Activated gamma-delta T cell (primary cell): ENCODE measurements at places on chromosomes 5 and 9.

GRCh38 chr5:959581-960531 is 48.7 kb upstream of the NKD2 start:
- DNase-seq = no peak

- DNase-seq = no peak
These were observed 181.8 kb downstream of the ASTN2 start for GRCh38 chr9:117233016-117233415.

GRCh38 chr9:136196404-136197083 is 8.4 kb downstream of the LHX3 start:
- no peak for DNase-seq

DNA sequence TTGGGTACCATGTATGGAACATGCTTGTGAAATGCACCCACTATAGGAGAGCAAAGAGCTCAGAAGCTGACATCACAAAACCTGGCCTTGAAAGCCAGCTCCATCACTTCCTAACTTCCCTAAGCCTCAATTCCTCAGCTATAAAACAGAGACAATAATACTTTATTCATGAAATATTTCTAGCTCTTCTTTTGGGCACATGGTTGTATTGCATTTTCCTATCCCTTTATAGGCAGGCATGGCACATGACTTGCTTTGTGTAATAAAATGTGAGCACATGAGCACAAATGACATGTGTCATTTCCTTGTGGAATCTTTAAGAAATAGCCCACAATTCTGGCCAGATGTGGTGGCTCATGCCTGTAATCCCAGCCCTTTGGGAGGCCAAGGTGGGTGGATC is 18.5 kb downstream of the ZNF366 start:
- no peak for DNase-seq

DNA sequence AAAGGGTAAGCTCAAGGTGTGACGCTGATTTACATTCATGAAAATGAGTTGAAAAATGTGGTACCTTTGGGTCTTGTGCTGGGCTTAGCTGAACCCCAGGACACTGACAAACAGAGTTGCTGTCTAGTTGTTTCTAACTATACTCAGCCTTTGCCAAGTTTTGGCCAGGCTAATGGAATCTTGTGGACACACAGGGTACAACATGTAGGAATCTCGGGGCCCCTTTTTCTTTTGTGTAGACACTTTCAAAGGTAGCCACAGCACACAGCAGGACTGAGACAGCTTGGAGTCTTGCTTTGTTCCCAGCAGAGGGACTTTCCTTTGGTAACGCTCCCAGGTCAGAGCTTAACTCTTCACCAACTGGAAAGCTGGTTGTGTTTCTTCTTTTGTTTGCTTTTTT is 7.8 kb downstream of the LIX1 start:
- DNase-seq = no peak

- no peak for DNase-seq
These were observed 108.5 kb downstream of the ZNF354C start for GRCh38 chr5:179168664-179169063.

GRCh38 chr5:466661-467310 is 23.8 kb downstream of the EXOC3 start:
- DNase-seq = no peak

DNA sequence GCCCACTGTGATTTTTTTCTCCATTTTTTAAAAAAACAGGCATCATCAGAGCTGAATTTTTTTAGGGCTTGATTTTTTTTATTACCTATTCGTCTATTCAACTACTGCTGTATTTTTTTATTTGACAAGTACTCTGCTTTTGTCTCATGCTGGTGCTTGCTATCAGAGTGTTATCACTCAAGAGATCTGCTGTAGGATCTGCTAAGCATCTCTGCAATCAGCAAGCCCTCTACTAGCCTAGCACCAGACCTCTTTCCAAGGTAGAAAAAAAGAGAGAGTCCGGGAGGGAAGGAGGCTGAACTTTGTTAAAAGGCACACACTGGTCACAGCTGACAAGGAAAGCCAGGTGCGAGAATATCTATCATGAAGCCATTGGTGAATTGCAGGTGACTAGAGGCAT is 413.8 kb upstream of the CCNH start:
- no peak for DNase-seq

GRCh38 chr9:109143881-109144562 is 23.0 kb downstream of the FRRS1L start:
- no peak for DNase-seq

GRCh38 chr5:41337216-41337615 is 123.9 kb upstream of the C6 start:
- no peak for DNase-seq

GRCh38 chr9:136726631-136727191 is 14.3 kb downstream of the DIPK1B start:
- DNase-seq = no peak

GRCh38 chr9:104572612-104573011 is 3.6 kb downstream of the OR13C8 start:
- no peak for DNase-seq

DNA sequence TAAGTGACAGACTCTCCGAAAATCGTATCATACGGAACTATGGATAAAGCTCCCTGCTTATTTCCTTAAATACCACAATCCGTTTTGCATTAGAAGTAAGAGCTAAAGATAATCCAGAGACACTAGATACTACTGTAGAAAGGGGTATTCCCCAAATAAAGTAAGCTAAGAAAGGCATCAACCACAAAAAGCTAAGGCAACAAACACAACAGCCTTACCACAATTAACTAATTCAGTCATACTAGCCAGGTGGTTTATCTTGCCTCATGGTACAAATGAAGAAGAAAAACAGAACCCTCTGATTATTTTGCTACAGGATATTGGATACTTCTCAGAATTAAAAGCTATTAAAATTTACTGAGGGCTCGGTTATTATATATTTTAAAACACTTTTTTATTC is 14.1 kb downstream of the ERP44 start:
- no peak for DNase-seq

DNA sequence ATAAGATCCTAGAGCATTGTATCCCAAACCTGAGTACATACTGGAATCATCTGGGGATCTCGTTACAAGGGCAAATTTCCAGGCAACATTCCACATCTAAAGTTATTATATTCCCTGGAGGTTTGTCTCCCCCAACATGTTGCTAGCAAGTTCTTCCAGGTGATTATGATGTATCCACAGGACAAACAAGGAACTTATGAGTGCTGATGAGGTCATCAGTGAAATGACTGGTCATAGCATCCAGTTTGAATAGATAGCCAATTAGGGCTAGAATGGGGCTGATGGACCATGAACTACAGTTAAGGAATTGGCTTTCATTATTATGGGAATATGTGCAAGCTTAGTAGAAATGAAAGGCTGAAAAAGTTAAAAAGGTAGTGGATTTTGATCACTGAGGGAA is 115.2 kb downstream of the CWC27 start:
- no peak for DNase-seq

GRCh38 chr9:130624154-130624553 is 40.2 kb upstream of the PRDM12 start:
- DNase-seq = no peak

DNA sequence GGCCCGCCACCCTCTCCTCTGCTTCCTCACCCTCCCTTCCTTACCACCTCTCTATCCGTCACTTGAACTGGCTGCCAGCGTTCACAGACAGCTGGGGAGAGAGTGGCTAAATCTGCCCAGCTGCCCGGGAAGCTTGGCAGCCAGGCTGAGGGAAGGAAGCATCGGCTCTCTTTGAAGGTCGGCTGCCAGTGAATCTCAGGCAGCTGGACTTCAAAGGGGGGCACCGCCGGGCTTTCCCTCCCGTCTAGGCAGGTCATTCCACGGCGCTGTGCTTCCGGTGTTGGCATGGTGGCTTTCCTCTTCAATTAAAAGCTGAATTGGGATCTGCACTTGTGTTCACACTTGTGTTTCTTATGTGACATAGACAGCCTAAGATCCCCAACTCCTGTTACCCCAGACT is 174.0 kb downstream of the GDNF start:
- DNase-seq = no peak

- DNase-seq = no peak
These were observed 311.2 kb downstream of the TRIM32 start for GRCh38 chr9:116998305-116998704.

DNA sequence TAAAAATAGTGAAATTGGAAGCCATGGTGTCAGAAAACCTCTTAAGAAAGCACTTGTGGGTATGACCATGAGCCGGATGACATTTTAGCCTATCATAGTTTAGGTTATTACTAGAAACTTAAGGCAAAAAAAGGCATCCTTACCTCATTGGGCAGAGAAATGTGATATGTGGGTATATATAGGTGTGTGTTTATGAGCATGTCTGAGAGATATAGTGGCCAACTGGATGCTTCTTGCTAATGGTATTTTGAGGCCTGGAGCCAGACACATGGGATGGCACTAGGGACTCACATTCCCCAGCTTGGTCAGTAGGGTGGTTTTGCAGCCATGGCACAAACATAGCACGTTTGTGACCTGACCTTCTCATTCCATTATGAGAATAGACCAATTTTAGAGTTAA is 295.6 kb upstream of the MEF2C start:
- no peak for DNase-seq

GRCh38 chr5:77638763-77639671 is 504 bp upstream of the OTP start:
- DNase-seq = no peak

GRCh38 chr5:132653716-132654115 is 4.3 kb upstream of the IL13 start:
- no peak for DNase-seq

DNA sequence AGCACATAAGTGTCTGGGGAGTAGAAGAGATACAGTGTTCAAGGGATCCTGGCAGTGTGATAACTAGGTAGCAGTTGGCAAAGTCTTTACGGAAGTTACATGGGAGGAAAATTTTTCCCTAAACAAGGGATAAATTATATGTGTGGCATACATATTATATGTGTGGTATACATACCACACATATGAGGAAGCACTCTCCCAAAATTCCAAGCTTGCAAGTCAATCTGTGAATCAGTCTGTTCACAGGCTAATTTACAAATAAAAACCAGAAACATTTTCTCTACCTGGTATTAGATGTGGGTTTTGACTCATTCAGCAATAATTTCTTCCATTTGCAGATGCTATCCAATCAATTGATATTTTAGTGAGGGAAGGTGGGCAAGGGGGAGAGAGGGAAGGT is 110.0 kb downstream of the ISOC1 start:
- no peak for DNase-seq

DNA sequence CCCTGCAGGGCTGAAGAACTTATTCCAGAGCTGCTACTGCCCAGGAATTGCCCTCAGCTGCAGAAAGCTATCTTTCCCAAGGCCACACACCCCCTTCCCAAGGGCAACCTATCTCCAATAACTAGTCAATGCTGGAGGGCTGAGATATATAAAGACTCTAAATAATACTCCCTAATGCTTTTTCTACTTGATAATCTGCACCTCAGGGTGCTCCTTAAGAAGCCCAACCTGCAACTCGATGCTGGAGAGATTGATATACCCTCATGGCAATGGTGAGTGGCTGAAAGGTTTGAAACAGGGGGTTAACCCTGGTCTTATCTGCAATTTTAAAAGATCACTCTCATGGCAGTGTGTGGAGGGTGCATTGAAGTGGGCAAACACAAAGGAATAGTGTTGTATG is 142.7 kb upstream of the APC start:
- no peak for DNase-seq

GRCh38 chr5:175837171-175837699 is 34.1 kb upstream of the CPLX2 start:
- DNase-seq = no peak

- DNase-seq = no peak
These were observed 247.0 kb upstream of the TNC start for GRCh38 chr9:115364991-115365390.

GRCh38 chr5:168424594-168425323 is 61.5 kb upstream of the RARS1 start:
- DNase-seq = no peak

DNA sequence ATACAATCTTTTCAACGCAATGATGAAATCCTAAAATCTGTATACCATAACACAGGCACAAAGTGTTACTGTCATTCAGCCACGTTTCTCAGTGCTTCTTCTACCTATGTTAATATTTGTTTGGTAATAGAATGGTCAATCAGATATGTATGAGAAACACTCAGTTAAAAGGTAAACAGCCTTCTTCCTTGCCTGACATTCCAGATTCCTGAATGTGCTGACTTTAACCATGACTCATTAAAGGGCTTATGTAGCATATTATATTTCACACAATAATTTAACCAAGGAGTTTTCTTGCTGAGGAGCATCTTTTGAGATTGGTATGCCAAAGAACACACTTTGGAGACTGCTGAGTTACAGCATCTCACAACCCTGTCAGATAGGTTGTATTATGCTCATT is 187.6 kb downstream of the CETN3 start:
- DNase-seq = no peak

DNA sequence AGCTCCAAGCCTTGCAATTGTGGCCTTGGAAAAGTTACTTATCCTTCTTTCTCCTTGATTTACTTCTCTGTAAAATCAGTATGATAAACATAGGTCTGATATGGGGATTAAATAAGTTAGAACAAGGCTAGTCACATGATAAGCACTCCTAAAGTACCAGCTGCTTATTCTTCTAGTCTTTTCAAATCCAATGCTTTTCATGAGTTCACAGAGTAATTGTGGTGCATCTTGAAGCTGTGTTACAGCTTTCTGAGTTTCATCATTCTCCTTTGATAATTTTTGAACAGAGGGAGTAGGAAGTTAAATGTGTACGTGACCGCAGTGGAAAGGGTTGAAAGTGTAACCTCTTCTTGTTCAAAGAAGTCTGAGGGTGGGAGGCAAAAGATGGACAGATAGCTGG is 38.8 kb upstream of the CCDC112 start:
- no peak for DNase-seq
